ENCODE measurements at places on chromosomes 16 and 17. TPM values are rescaled to one million over a fixed set of nuclear protein-coding genes. Genes with fewer than 3 reads are reported as not detected.

DNA sequence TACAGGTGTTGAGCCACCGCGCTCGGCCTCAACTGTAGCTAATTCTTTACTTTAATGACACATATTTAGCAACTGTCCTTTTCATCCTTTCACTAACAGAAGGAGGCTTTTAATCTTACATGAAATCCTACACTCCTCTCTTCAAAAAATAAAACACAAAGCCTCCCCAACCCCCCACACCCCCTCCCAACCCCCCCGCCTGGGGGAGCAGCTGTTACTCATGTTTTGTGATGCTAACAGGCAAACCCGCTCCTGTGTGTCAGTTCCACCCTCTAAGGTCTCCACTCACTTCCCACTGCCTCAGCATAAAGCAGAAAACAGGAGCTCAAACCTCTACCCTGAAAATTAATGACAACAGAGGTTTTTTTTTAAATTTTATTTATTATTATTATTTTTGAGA, 55.4 kb upstream of the SLC25A19 start:
- no peak overlapping the region for H3K4me3 ChIP-seq
- DNase-seq = peak; percentile 64
- H3K4me1 ChIP-seq = peaks cover 94% of the 10 kb centered on the region
- peaks cover 2% of the 10 kb centered on the region for H3K36me3 ChIP-seq

GRCh38 chr17:69064001-69064400, 3.3 kb upstream of the ABCA9 start:
- H3K4me1 ChIP-seq = peaks cover 6% of the 10 kb centered on the region
- DNase-seq = no peak
- no peaks in the 10 kb centered on the region for H3K36me3 ChIP-seq

DNA sequence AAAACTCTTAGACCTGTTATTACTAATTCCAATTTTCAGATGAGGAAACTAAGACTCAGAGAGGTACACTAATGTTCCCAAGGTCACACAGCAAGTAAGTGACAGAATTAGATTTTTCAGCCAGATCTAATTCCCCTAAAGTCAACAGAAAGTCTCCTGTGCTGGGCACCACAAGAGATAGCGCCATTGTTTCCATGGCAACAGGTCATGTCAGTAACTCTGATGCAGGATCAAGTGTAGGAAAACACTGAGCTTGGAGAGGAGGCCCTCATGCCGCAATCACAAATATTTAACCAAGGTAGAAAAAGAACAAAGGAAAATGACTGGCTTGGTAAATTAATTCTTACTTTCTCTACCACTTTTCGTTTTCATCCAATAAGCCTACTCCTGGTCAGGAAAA, 166.0 kb upstream of the CDH13 start:
- DNase-seq = no peak
- H3K27me3 ChIP-seq = peaks cover 23% of the 10 kb centered on the region
- H3K27ac ChIP-seq = no peak overlapping the region

GRCh38 chr17:74729866-74730265, 7.2 kb upstream of the RAB37 start:
- no peak overlapping the region for H3K4me3 ChIP-seq
- peaks cover 3% of the 10 kb centered on the region for H3K4me1 ChIP-seq
- no peak for DNase-seq
- H3K27me3 ChIP-seq = no peaks in the 10 kb centered on the region
- no peaks in the 10 kb centered on the region for H3K36me3 ChIP-seq

- no peak overlapping the region for H3K27ac ChIP-seq
- no peak for DNase-seq
- peaks cover 5% of the 10 kb centered on the region for H3K36me3 ChIP-seq
- H3K4me1 ChIP-seq = no peaks in the 10 kb centered on the region
- H3K27me3 ChIP-seq = peaks cover 26% of the 10 kb centered on the region
Measured at GRCh38 chr17:36131421-36131820, 27.8 kb downstream of the CCL4 start.

DNA sequence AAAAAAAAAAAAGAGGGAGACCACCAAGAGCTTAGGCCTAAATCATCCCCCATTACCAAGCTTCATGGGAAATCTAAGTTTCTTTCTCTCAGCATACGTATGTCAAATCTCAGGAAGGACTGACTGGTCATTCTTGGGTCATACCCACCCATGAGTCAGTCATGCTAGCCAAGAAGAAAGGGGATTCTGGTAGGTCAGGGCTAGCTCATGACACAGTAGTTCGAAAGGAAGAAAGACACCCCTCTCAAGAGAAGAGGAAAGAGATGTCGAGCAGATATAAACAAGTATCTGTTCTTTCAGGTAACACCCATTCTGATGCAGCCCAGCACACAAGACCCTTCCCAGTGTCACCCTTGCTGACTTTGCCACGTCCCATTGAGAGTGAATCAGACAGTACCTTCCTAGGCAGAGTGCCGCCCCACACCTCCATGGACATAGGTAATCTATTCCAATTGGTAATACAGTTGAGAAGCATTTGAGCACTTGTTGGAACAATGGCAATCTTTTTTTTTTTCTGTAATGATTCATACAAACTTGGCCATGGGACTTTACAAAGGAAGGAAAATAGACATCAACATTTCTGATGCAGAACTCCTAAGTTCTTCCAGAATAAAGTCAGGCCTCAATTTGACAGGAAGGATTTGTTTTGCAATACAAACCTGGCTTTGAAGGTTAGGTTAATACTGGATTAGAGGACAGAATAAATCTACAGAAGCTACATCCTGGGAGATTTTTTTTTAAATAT, 38.2 kb downstream of the COPRS start:
- H3K4me3 ChIP-seq = no peak overlapping the region
- H3K4me1 ChIP-seq = no peaks in the 10 kb centered on the region
- no peaks in the 10 kb centered on the region for H3K27me3 ChIP-seq

DNA sequence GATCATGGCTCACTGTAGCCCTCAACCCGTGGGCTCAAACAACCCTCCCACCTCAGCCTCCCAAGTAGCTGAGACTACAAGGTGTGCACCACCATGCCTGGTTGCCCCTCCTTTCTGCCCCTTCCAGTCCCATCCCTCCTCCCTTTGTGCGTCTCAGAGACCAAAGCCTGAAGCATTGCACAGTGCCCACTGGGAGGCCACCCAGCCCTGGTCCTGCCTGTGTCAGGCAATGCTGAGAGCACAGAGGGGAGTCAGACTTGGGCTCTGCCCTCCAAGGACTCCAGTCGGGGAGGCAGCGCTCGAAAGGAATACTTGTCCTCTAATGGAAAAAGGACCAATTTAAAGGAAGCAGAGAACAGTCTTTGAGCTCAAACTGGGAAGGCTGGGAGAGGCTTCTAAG, 20.4 kb downstream of the RAI1 start:
- no peaks in the 10 kb centered on the region for H3K36me3 ChIP-seq
- H3K27ac ChIP-seq = no peak overlapping the region
- no peaks in the 10 kb centered on the region for H3K27me3 ChIP-seq
- peaks cover 14% of the 10 kb centered on the region for H3K4me1 ChIP-seq

- no peak for DNase-seq
- no peak overlapping the region for H3K4me3 ChIP-seq
- no peaks in the 10 kb centered on the region for H3K36me3 ChIP-seq
- no peaks in the 10 kb centered on the region for H3K27me3 ChIP-seq
- no peaks in the 10 kb centered on the region for H3K4me1 ChIP-seq
Measured at GRCh38 chr16:51567911-51568310, 416.8 kb upstream of the SALL1 start.

- peaks cover 38% of the 10 kb centered on the region for H3K4me1 ChIP-seq
- peak overlapping the region; percentile 46 for H3K4me3 ChIP-seq
- no peak for DNase-seq
- H3K27ac ChIP-seq = no peak overlapping the region
- H3K36me3 ChIP-seq = peaks cover 18% of the 10 kb centered on the region
Measured at GRCh38 chr16:968620-969019, 2.2 kb downstream of the LMF1 start.

DNA sequence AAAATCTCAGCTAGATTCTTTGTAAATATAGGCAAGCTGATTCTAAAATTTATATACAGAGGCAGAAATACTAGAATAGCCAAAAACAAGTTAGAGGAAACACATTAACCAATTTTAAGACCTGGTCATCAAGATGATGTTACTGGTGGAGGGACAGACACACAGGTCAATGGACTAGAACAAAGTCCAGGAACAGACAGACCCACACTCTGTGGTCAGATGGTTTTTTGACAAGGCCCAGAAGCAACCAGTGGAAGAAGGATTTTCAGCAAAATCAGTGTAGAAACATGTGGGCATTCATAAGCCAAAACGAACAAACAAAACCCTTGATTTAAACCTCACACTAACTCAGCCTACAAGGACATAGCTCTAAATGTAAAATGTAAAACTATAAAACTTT, 99.7 kb upstream of the METRNL start:
- no peaks in the 10 kb centered on the region for H3K27me3 ChIP-seq
- H3K36me3 ChIP-seq = peaks cover 4% of the 10 kb centered on the region
- H3K4me1 ChIP-seq = peaks cover 19% of the 10 kb centered on the region
- no peak for DNase-seq
- H3K4me3 ChIP-seq = no peak overlapping the region

DNA sequence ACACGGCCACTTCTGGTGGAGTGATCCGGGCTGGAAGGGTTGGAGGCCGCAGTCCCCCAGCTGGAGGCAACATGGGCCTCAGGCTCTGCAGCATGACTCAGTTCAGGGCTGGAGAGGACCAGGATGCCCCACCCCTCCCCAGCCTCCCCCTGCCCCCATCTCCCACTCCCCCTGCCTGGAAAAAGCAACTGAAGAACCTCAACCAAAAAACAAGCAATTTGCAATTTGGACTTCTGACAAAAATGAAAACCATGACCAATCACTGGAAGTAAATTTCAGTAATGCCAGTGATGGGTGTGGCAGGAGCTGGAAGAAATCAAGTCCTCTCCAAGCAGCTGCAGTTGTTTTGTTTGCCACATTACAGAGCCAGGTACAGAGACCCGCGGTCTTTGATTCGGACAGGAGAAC, 6.6 kb upstream of the MIF4GD start:
- peaks cover 17% of the 10 kb centered on the region for H3K4me1 ChIP-seq
- H3K4me3 ChIP-seq = no peak overlapping the region
- no peak overlapping the region for H3K27ac ChIP-seq
- peaks cover 26% of the 10 kb centered on the region for H3K36me3 ChIP-seq

GRCh38 chr17:80195671-80196529, 24.2 kb downstream of the SGSH start:
- no peaks in the 10 kb centered on the region for H3K27me3 ChIP-seq
- peak; percentile 57 for DNase-seq
- H3K27ac ChIP-seq = no peak overlapping the region
- no peaks in the 10 kb centered on the region for H3K4me1 ChIP-seq

DNA sequence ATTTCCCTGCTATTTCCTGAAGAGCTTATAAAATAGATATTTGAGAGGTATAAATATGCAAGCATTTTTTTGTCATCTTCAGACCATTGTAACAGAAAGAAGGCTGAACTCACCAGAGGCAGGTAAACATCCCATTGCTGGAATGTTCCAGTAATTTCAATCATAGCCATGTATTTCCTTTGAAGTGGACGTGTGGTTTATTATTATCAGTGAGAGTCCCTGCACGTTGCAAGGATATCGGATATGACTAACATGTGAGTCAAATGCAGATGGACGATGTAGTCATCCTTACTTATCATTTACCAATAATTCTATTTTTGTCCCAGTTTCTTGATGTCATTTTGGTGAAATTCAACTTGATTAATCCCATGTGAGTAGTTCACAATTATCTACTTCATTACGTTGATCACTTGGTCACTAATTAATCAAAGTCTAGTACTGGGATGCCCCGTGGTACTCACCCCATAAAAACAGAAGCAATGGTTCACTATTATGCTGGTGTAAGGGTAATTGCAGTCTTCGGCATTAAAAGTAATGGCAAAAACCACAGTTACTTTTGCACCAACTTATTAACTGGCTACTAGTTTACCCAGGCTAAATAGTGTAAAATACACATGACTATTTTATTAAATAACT, 89.5 kb downstream of the VAT1L start:
- no peak for DNase-seq
- H3K27ac ChIP-seq = no peak overlapping the region

DNA sequence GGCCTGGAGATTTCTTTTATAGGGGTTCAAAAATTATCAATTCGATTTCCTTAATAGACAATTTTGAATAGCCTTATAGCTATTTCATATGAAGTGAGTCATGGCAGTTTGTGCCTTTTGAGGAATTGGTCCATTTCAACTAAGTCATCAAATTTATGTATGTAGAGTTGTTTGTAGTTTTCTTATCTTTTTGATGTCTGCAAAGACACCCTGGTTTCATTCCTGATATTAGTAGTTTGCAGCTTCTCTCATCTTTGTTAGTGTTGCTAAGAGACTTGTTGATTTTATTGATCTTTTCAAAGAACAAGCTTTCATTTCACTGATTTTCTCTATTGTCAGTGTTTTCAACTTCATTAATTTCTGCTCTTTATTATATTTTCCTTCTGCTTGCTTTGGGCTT, 44.2 kb downstream of the N4BP1 start:
- H3K27ac ChIP-seq = no peak overlapping the region
- H3K4me3 ChIP-seq = no peak overlapping the region
- peaks cover 59% of the 10 kb centered on the region for H3K4me1 ChIP-seq
- peaks cover 14% of the 10 kb centered on the region for H3K36me3 ChIP-seq

GRCh38 chr16:63323722-63324705, 1287.8 kb upstream of the CDH8 start:
- H3K27me3 ChIP-seq = no peaks in the 10 kb centered on the region
- DNase-seq = no peak
- H3K4me1 ChIP-seq = no peaks in the 10 kb centered on the region
- no peak overlapping the region for H3K27ac ChIP-seq

DNA sequence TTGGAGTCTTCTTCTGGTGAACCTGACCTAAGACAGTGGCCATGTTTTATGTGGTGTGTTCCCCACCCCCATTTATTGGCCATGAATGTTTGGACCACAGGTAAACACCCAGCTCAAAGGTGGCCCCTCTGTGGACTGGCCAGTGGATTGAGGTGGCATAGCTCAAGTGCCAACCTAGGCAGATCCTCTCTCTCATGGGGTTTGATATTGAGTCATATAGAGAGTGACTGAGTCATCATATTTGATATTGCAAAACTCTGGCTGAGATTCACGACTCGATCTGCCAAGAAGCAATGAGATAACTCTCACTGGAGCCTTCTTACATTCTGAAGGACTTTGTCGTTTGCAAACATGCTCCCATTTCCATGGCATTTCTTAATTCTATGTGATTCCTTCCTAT, 10.5 kb upstream of the TEKT3 start:
- no peaks in the 10 kb centered on the region for H3K36me3 ChIP-seq
- no peak for DNase-seq
- H3K27ac ChIP-seq = no peak overlapping the region
- no peaks in the 10 kb centered on the region for H3K4me1 ChIP-seq

DNA sequence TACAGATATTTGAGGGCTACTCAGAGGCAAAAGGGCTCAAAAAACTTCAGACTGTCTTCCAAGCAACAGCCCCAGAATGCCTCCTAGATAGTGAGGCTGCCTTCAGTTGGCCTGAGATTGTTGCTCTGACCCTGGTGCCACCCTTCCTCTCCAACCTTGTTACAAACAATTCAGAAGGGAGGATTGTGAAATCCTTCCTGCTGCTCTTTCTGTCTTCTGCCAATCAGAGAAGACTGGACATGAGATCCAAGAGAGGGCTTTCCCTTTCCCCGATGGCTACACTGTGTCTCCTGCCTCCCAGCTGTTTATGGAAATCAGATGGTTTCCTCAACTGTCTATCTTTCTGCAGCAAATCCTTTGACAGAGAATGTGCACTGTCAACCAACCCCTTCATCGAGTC, 419.9 kb downstream of the CDH13 start:
- H3K27me3 ChIP-seq = peaks cover 6% of the 10 kb centered on the region
- H3K4me1 ChIP-seq = no peaks in the 10 kb centered on the region
- H3K36me3 ChIP-seq = no peaks in the 10 kb centered on the region
- H3K27ac ChIP-seq = no peak overlapping the region
- H3K4me3 ChIP-seq = no peak overlapping the region

The TEKT5 gene
- 0.15 TPM for total RNA-seq

The AATK gene
- total RNA-seq = 0.32 TPM

The TSPOAP1 gene
- total RNA-seq = 20.0 TPM

The CRHR1 gene
- not detected for total RNA-seq

The OR2C1 gene
- total RNA-seq = not detected

The ZDHHC1 gene
- total RNA-seq = 0.32 TPM

The ATP2A3 gene
- 76.4 TPM for total RNA-seq

The KCNJ16 gene
- total RNA-seq = not detected

Data from activated naive CD4-positive, alpha-beta T cell treated with anti-CD3 and anti-CD28 coated beads for 36 hours (primary cell).